M059J (cell line): ENCODE measurements at places on chromosomes 11 and 22.

DNA sequence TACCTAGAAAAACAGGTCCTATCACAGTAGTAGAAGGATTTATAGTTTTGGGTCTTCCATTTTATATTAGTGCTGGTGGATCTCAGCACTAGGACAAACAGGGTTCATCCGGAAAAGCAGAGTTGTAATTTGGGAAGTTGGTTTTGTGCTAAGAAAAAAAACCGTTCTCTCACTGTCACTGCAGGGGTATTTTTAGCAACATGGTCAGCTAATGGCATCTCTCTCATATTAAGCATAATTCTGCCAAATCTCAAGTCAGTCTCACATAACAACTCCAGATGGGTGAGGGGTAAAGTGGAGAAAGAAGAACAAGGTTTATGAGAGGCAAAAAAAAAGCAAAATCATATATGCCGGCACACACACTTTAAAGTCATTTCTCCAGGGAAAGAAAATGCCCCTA lies 51.6 kb upstream of the GDPD4 start:
- DNase-seq = no peak

GRCh38 chr11:9285850-9286587 lies 20.9 kb upstream of the DENND5A start:
- no peak for DNase-seq

DNA sequence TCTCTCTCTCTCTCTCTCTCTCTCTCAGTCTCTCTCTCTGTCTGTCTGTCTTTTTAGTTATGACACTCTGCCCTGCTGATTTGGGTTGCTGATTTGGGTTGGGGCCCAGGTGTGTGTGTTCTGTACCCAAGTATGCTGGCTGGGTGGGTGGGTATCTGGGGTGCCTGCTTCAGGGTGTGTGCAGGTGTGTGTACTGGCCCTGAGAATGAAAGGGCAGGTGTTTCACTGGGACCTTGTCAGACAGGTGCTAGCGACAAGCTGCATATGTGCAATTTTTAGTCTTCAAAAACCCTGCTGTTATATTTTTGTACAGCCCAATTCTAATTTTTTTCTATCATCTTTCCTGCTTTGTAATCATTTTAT lies 943 bp downstream of the CSF2RB start:
- no peak for DNase-seq

- DNase-seq = no peak
Observed at GRCh38 chr11:69244266-69244665, 49.7 kb upstream of the MYEOV start.

DNA sequence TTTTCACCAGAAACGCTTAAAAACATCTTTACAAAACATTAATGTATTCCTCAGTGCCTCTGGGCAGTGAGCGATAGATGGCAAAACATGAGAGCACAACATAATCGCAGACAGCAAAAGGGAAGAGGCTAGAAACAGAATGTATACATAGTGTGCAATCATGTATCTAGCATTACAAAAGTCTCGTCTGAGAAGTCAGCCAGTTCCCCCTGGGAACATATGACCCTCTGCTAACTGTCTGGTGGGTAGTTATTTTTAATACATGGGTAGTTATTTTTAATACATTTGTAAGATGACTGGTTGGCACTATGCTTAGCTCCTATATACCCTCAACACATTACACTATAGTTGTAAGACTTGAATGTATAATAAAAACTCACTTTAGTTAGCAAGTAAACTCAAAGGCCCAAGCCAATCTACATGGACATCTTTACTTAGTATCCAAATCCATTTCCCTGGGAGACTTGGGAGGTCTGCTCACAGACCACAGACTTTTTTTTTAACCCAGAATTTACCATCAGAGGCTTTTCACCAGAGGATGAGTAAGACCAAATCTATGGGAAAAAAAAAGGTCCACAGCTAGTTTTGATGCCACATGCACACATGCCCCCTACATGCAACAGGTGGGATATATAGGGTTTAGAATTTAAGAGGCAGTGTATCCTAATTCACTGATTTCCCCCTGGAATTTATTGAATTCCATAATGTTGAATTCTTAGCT lies 71.7 kb downstream of the AMBRA1 start:
- peak; percentile 75 for DNase-seq

GRCh38 chr11:1165256-1166041 lies 7.7 kb downstream of the MUC5AC start:
- no peak for DNase-seq

DNA sequence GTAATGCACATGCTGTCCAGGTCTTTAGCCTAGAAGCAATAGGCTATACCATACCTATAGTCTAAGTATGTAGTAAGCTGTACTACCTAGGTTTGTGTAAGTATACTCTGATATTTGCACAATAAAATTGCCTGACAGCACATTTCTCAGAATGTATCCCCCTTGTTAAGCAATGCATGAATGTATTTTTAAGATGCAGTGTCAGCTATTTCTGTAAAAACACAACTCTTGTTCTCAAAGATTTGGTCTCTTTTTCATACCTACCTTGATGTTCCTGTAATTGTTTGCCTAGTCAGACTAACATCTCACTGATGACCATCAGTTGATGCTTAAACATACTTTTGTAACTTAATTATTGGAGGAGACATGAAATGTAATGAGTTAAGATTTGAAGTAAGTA lies 619.9 kb downstream of the CNTN5 start:
- DNase-seq = no peak

GRCh38 chr11:34586488-34587281 lies 34.2 kb upstream of the EHF start:
- no peak for DNase-seq

DNA sequence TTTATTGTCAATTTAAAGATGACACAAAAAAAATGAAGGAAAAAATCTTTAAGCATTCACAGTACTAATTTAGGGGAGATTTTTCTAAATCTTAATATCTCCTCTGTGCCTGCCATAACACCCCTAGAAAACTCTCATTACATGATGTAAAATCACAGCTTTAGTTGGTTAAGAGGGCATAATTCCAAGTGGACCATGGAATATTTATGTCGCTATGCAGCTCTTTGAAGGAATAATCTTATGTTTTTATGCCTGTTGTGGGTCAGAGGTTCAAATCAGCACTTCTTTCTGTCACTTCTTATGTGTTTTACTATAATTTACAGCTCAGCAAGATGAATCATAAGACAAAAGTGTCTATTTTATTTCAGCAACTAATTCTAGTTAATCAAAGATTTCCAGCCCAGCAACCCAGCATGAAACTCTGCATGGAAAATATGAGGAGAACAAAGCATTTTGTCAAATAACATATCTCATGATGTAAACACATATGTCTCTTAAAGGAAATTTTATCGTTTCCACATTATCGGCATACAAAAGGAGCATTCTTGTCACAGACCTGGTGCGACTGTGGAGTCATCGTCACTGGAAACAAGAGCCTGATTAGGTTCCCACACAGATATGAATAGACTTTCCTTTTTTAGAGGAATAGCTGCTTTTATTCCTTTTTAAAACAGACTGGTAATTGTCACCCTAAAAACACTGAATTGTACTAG lies 274.8 kb downstream of the SOX6 start:
- DNase-seq = no peak

DNA sequence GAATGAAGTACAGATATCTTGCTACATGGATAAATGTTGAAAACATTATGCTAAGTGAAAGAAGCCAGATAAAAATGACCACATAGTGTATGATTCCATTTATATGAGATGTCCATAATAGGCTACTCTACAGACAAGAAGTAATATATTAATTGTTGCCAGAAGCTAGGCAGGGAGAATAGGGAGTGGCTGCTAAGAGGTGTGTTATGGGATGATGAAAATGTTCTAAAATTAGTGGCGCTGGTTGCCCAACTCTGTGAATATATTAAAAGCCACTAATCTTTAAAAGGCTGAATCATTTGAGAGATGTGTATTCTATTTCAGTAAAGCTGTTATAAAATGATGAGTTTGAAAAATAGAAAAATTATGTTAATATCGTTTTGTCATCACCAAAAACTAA lies 144.4 kb downstream of the NCAM1 start:
- DNase-seq = no peak

- no peak for DNase-seq
Observed at GRCh38 chr11:1197431-1197885, 25.4 kb upstream of the MUC5B start.

DNA sequence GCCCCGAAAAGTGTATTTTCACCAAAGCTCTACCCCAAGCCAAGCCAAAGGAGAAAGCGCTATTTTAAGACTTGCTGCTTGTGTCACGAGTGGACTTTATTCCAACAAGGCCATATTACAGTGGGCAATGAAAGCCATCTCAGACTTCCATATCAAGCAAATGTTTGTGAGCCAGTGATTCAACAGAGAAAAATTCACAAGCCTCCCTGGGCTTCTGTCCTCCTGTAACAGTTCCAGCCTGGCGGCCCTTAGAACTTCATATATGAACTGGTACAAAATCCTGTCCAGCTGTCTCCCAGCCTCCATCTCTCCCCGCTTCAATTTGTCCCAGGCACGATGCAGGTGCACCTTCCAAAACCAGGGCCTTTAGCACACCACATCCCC lies 11.2 kb downstream of the LARGE1 start:
- DNase-seq = peak; percentile 21

- DNase-seq = peak; percentile 50
Observed at GRCh38 chr11:120940160-120940848, 83.6 kb upstream of the TBCEL start.

DNA sequence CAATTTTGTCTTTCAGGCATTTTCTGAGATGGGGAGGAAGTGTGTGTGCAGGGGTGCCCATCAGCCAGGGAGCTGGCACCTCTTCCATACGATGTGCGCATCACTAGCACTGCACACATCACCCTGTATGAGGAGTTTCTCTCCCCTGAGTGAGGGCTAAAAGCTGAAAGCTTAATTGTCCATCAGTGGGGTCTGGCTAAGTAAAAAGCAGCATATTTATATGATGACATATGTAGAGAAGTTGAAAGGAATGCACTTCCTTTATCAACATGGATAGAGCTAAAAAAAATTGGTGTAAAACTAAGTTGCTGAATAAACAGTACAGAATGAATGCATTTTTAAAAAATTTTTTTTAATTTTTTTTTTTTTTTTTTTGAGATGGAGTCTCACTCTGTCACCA lies 4.0 kb downstream of the VSTM5 start:
- DNase-seq = peak; percentile 18

- DNase-seq = no peak
Observed at GRCh38 chr11:102920118-102920684, 35.3 kb downstream of the MMP13 start.

- DNase-seq = peak; percentile 49
Observed at GRCh38 chr22:44325718-44326490, 13.2 kb upstream of the SHISAL1 start.

DNA sequence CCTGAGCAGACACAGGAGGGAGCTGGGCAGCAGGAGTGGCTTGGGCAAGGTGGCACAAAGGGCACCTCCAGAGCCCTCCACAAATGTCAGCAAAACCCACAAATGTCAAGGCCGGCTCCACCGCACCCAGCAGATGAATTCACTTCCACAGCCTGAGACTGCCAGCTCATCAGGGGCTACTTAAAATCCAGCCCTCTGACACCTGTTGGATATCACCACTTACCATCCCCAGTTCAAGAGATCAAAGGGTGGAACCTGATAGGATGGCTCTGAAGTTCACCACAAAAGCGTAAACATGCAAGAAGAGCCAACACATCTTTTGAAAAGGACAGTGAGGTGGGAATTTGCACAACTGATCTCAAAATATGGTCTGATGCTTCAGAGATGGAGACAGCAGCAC lies 168.6 kb upstream of the GRK3 start:
- no peak for DNase-seq

DNA sequence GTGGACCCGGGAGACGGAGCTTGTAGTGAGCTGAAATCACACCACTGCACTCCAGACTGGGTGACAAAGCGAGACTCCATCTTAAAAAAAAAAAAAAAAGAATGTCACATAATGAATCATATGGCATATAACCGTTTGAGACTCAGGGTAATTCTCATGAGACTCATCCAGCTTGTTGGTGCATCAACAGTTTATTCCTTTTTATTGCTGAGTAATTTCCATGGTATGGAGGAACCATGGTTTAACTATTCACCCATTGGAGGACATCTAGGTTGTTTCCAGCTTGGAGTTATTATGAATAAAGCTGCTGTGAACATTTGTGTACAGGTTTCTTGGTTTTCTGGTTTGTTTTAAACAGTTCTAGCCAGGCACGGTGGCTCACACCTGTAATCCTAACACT lies 25.3 kb downstream of the PPARA start:
- DNase-seq = peak; percentile 74

- no peak for DNase-seq
Observed at GRCh38 chr11:73997120-73997770, 11.6 kb downstream of the UCP3 start.

DNA sequence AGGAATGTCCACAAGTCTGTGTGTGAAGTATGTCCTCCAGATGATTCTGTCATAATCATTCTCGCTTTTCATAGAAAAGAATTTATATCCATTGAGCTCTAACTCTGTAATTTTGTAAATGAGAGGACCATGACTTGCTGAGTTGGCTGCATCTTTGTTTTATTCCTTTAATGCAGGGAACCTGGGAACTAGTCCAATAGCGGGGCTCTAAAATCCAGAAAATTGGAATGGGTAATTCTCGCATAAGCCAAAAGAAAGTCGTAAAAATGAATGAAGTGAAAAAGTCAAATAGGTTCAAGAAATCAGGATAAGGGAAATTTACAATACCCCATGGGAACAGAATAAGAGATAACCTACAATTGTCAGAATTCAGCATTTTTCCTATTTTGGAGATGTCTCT lies 232.5 kb downstream of the RAB38 start:
- DNase-seq = no peak

GRCh38 chr11:10490032-10490397 lies 35.0 kb downstream of the AMPD3 start:
- DNase-seq = no peak

DNA sequence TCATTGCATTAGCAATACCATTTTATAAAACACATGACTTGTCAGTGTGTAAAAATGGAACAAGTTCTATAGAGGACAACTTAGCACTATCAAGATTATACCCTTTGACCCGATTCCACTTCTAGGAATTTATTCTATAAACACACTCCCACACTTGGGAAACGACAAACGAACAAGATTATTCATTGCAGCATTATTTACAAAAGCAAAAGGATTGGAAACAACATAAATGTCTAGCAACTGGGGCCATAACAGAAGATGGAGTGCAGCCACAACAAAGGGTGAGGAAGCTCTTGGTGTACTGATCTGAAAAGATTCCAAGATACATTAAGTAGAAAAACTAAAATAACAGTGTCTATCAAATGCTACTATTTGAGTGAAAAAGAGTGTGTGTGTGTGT lies 2.3 kb upstream of the IRAG1 start:
- DNase-seq = peak; percentile 62

- no peak for DNase-seq
Observed at GRCh38 chr22:45285263-45286058, 712 bp downstream of the UPK3A start.

GRCh38 chr22:46855681-46856080 lies 93.2 kb downstream of the TBC1D22A start:
- DNase-seq = no peak
